ENCODE measurements at places on chromosomes 16 and 17.
A peak's percentile ranks its signal among the peaks of the same experiment; 100 is the strongest.

GRCh38 chr17:4785311-4786105 lies 656 bp downstream of the VMO1 start:
- DNase-seq = no peak

- no peak for DNase-seq
These were observed 81.4 kb downstream of the C17orf67 start for GRCh38 chr17:56752263-56752836.

DNA sequence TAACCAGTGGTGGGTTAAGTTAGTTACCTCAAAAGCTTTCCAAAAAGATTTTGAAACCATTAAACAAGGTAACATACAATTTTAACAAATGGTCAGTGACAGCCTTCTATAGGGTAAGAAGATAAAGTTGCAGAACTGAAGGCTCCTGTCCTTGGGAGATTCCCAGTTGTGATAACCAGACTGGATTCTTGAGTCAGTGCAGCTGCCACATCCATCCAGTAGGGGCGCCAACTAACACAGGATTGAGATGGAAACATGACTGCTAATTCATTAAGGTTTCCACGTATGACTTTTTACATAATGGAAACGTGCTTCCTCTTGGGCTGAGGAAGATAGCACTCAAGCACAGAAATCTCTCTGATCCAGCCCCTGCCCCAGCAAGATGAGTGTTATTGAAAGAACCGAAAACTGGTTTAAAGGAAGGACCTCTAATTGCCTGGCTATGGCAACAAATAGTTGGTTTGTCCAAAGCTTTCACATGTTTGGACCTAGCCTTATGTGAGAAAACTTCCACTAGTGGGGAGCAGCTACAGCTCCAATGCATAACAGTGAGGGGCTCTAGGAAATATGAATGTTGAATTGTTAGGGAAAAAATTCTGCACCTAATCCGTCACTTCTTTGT lies 269.8 kb upstream of the MYOCD start:
- no peak for DNase-seq

DNA sequence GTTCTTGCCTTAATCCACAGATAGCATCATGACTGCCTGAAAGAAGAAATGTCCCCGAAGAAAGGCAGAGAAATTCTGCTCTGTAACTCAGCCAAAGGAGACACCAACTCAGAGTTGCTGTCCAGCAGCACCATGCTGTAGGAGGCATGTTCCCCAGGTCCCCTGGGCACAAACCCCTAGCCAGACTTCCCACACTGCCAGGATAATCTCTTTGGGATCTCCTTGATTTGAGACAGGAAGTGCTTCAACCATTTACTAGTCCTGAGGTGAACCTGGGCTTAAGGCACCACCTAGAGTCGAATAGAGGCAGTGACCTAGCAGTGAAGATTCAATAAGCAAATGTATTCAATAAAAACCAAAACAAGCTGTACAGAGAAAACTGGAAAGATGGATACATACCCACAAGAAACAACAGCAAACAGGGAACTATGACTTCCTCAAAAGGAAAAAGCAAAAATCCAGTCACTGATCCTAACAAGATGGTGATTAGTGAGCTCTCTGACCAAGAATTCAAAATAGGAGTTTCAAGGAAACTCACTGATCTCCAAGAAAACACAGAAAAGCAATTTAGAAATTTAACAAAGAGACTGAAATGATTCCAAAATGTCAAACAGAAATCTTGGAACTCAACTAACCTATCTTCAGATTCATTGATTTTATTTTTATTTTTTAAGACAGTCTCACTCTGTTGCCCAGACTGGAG lies 5.7 kb downstream of the OR4D2 start:
- DNase-seq = peak; percentile 43

GRCh38 chr16:787978-788398 lies at the start of gene RPUSD1:
TSS of gene RPUSD1 (minus strand) at chr16:788381. CDS start at chr16:787737, 644 bp downstream.
- DNase-seq = no peak

- DNase-seq = no peak
These were observed 20.8 kb upstream of the ZNF423 start for GRCh38 chr16:49876716-49877129.

GRCh38 chr17:3924512-3925350 lies 8.5 kb upstream of the P2RX1 start:
- DNase-seq = no peak

- DNase-seq = no peak
These were observed 3.0 kb upstream of the MT1A start for GRCh38 chr16:56635441-56635967.

DNA sequence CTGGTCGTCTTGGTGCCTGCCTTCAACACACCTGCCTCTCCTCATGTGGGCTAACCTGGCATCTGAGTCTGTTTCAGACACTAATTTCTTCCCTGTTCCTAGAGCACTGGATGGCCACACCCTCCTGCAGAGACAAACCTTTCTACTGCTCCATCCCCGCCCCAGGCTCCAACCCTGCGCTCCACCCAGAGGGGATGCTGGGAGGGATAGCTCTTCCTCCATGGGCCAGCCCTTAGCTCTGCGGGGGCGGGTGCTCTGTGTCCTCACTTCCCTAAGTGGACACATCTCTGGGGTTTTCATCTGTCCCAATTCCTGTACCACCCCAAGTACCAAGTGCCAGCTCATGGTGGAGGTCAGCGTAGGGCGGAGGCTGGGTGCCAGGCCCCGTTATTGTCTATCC lies 11.0 kb upstream of the CRISPLD2 start:
- no peak for DNase-seq

GRCh38 chr16:85550422-85550864 lies 62.7 kb upstream of the GSE1 start:
- no peak for DNase-seq

Measured in SW 1271 (cell line).